ENCODE measurements at places on chromosomes 2 and 18.

- DNase-seq = no peak
Measured at GRCh38 chr2:54207666-54208195, 48.3 kb downstream of the TSPYL6 start.

- DNase-seq = no peak
Measured at GRCh38 chr2:120754067-120754960, 18.6 kb downstream of the GLI2 start.

DNA sequence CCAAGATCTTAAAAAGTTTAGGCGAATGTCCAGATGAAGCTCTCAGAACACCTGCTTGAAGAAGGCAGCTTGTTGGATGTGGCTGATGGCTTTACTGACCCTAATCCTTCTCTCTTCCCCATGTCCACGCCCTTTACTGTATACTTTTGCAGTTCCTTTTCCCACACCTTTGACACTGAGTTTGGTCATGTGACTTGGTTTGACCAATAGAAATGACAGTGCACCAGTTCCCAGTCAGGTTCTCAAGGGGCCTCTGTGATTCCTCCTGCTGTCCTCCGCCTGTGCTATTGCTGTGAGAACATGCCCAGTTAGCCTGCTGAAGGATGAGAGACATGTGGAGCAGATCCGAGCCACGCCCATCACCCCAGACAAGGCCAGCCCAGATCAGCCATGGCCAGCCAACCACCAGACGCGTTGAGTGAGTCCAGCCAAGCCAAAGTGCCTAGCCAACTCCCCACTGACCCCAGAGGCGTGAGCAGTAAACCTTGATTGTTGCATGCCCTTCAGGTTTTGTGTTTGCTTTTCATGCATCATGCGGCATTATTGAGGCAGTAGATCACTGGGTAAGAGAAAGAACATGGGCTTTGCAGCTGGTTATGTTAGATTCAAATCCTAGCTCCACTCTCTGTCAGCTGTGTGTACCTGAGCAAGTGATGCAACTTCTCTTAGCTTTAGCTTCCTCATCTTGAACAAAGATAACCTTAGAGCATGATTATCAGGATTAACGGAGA lies 258.0 kb upstream of the SIX2 start:
- DNase-seq = no peak

DNA sequence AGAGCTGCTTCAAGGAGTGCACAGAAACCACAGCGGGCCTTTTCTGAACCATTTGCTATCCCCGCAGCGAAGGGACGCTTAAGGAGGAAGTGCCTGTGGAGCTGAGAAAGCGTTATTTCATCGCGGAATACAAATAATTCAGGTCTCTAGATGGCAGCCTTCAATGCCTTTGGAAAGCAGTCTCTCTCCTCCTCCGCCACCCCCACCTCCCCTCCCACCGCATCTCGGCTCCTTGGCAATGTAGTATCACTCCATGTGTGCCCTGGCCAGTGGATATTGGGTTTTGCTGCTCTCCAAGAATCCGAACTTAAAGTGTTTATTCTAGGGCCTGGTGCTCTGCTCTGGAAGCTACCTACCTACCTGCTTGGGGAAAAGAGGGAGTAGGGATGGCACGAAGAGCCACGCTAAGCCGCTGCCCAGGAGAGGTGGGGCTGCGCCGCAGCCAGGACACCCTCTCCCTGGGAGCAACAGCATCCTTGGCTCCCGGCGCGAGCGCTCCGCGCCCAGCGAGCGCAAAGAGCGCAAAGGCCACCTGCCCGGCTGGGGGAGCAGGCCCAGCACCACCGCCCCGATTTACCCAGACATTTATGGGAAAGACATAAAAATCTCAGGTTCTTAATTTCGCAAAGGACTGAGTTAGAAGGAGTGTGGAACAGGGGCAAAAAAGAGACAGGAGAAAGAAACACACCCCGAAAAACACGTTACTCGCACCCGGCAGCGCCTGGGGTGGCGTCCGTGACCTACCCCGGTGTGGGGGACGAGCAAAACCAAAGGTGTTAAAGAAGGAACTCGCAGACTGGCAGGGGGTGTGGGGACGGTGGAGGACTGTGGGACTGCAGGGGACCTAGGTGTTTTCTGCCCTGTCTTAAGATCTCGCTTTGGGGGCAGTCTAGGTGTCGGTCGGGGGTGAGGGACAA lies 1.0 kb downstream of the SPHKAP start:
- DNase-seq = no peak

- DNase-seq = no peak
Measured at GRCh38 chr2:60445684-60446179, 107.7 kb downstream of the BCL11A start.

DNA sequence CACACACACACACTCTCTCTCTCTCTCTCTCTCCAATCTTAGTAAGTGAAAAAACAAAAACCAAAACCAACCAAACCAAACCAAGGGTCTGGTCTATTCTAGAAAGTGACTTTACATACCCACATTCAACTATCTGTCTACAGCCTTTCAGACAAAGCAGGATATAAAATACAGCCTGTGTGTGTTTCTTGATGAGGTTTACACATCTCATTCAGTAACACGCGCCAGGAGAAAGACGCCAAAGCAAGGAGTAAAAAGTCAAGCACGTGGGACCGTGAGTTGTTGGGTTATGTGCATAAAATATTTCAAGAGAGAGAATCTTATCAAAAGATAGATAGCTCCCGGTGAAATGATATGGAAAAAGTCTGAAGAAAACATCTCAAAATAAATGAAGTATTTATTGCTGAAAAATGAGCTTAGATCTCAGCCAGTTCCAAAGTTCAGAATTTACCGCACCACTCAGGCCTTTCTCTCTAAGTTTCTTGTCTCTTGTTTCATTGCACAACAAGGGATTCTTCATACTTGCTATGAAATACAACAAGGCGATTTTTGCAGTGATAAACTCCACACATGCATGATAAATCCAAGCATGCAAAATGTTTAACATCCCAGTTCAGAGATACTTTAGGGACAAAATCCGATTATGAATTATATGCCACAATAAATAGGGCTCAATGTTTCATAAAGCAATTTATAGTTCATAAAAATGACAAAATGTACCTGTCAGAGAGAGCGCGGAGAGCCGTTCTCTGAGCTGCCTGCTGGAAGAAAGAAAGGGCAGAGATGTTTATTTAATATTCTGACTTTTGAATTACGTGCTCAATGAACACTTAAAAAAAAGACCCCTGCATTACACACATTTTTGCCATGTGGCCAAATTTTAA lies 159.3 kb upstream of the REV1 start:
- DNase-seq = no peak

GRCh38 chr2:46644690-46645385 lies 165.5 kb downstream of the TMEM247 start:
- DNase-seq = no peak

GRCh38 chr18:10320791-10321190 lies 133.6 kb upstream of the APCDD1 start:
- DNase-seq = no peak

DNA sequence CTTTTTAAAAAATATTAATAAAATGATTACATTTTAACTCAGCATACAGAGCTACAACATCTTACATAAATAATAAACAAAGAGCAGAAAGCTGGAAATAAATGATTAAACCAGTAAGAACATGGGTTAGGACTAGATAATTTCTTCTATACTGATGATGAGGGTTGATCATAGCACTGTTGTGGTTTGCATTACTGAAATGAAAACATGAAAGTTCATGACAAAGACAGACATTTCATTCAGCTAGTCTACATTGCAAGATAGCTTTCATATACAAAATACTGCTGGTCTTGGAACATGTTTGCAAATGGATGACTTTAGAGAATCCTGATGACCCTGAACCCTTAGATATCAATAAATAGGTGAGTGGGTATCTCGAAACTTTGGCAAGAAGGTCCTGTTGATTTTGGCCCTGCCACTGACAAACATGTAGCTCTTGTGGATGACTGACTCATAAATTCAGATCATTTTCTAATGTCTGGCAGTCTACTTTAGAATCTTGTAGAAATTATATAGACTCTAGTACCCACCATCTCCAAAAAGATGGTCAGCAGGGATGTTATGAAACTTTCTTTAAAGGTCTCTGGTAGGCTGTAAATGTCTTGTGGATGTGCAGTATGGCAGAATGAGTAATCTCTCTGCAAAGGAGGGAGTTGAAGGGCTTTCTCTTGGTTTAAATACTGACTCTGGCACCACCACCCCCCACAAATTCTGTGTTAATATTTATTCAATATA lies 15.5 kb upstream of the CDC42EP3 start:
- DNase-seq = no peak

- DNase-seq = no peak
Measured at GRCh38 chr18:11147962-11148679, 1.2 kb downstream of the PIEZO2 start.

- DNase-seq = no peak
Measured at GRCh38 chr2:205720451-205720902, 38.2 kb downstream of the NRP2 start.

- DNase-seq = no peak
Measured at GRCh38 chr18:7754725-7755181, 187.6 kb downstream of the PTPRM start.
